ENCODE measurements at places on chromosomes 7 and 10.

DNA sequence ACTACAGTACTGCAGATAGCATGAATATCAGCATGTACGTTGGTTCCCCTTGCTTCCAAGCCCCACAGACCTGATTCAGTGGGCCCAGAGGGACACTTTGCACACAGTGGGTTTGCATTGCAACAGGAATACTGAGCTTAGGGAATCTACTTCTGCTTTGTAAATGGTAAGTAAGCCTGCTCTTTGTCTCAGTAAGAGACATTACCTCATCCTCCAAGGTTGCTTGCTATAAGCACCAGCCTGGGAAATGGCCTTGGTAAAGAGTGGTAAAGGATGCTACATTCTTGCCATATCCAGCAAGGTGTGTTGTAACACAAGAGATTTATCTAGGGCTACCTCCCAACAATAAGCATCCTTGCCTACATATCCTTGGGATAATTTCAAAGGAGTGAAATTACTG lies 730.5 kb downstream of the INHBA start:
- DNase-seq, result no peak

- DNase-seq, result no peak
Observed at GRCh38 chr7:128735436-128735835, 3.7 kb upstream of the CALU start.

DNA sequence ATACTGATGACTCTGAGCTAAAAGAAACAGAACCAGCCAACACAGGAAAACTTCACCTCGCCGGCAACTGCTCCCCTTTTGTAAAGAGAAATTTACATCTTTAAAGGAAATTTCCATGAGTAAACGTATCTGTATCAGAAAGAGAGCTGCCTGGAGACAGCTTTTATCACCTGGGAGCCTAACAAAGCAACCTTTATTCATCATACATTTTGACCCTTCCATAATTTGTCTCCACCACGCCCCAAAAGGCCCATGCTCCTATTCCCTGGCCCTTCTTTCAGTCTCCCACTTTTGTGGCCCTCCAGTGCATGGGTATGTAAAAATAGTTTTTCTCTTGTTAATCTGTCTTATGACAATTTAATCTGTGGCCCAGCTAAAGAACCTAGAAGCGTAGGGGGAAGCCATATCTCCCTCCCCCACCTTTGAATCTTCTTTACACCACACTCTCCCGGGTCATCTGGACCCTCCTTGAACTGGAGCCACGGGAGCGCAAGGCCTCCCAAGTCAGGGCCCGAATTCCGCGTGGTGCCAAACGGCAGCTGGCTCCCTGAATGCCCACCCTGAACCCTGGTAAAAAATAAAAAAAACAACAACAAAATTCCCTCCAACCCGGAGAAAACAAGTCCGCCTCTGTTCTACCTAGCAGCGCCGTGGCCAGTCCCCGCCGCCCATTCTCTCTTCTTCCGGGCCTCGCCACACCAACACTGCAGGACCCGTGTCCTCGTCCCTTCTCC lies 15.4 kb upstream of the FKBP9 start:
- peak; percentile 45 for DNase-seq

DNA sequence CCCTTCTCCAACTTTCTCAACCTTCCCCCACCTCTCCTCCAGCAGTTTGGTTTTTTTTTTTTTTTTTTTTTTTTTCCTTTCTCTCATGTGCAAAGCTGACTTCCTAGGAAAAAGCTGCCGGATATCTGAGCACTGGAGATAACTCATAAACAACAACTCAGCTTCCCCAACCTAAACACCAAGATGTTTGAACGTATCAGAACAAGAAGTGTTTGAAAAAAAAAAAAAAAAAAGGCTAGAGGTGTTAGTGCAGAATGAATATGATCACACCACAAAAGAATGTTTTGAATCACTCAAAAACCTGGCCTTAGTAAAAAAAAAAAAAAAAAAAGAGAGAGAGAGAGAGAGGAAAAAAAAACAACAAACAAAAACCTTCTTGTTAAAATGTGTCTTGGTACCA lies 11.2 kb downstream of the GATA3 start:
- no peak for DNase-seq

DNA sequence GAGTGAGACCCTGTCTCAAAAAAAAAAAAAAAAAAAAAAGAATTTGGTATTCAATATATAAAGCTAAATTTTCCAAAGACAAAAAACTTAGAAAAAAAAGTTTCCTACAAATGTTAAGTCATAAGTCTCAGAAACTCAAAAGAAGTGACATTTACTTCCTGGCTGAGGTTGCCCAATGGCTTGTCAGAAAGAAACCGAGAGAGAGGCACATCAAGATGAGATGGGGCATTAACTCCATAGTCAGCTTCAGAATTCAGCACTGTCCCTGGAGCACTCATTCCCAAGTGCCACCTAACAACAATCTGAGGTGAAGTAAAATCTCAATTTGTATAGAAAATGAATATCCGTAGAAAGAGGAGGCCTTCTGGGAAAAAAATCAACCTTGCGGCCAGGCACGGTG lies 6.8 kb upstream of the SPOCK2 start:
- DNase-seq, result no peak

All from HepG2 (cell line).